Hair follicle dermal papilla cell (primary cell): ENCODE measurements at places on chromosomes 12 and 14. TPM values are rescaled to one million over a fixed set of nuclear protein-coding genes. Genes with fewer than 3 reads are reported as not detected.

The PFDN5 gene
- total RNA-seq = 233 and 253 TPM in 2 replicates

The C14orf132 gene
- 28.4 and 32.3 TPM in 2 replicates for total RNA-seq

The TWF1 gene
- total RNA-seq = 136 and 146 TPM in 2 replicates

The FOXG1 gene
- not detected in 2 replicates for total RNA-seq

The DHRS2 gene
- total RNA-seq = not detected in 2 replicates
